ENCODE measurements at places on chromosomes 3 and 15. TPM values are rescaled to one million over a fixed set of nuclear protein-coding genes. Genes with fewer than 3 reads are reported as not detected.
A peak's percentile ranks its signal among the peaks of the same experiment; 100 is the strongest.

- H3K36me3 ChIP-seq: no peaks in the 10 kb centered on the region
- peak overlapping the region; percentile 94 for H3K27ac ChIP-seq
- no peaks in the 10 kb centered on the region for H3K27me3 ChIP-seq
- H3K4me1 ChIP-seq: peaks cover 91% of the 10 kb centered on the region
- H3K4me3 ChIP-seq: no peak overlapping the region
These were observed 47.7 kb downstream of the UMPS start for GRCh38 chr3:124777762-124778470.

SPATA16 gene
- not detected for total RNA-seq

- H3K36me3 ChIP-seq: no peaks in the 10 kb centered on the region
- H3K4me3 ChIP-seq: no peak overlapping the region
- no peaks in the 10 kb centered on the region for H3K27me3 ChIP-seq
- no peak overlapping the region for H3K27ac ChIP-seq
- H3K4me1 ChIP-seq: no peaks in the 10 kb centered on the region
- no peak for DNase-seq
These were observed 257.2 kb downstream of the NFKBIZ start for GRCh38 chr3:102106416-102107097.

LYZL4 gene
- total RNA-seq: not detected

GABRA5 gene
- not detected for total RNA-seq

Measured in sigmoid colon (tissue), 7 donors.